ENCODE measurements at places on chromosomes 12 and 14. TPM values are rescaled to one million over a fixed set of nuclear protein-coding genes. Genes with fewer than 3 reads are reported as not detected.
A peak's percentile ranks its signal among the peaks of the same experiment; 100 is the strongest.

The SIX6 gene
- not detected for total RNA-seq

The CDH24 gene
- 29.3 TPM for total RNA-seq

The SDR9C7 gene
- 0.29 TPM for total RNA-seq

The RNASE11 gene
- total RNA-seq = not detected

The CIDEB gene
- not detected for total RNA-seq

The AKAP6 gene
- total RNA-seq = 7.3 TPM

The NRXN3 gene
- 10.7 TPM for total RNA-seq

The CLEC1B gene
- total RNA-seq = 0.51 TPM

The DNAJC22 gene
- total RNA-seq = 14.4 TPM

The SNAPC1 gene
- total RNA-seq = 6.6 TPM

DNA sequence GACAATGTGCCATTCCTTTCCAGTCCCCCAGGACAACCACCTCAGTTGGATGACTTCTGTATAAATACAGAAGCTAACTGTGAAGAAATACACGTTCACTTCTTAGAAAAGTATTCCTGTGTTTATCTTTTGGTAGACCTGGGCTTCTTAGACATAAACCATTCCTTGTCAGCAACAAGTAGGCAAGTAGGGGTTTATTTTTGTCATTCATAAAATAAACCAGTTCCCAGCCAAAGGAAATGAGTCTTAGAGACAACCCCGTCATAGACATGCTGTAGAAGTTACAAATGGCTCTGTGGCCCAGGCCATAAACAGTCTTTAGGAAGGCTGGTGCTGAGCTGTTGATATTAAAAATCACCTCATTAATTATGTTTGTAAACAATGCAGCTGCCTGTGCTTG is 243.2 kb downstream of the SPTSSA start:
- no peak for DNase-seq
- H3K36me3 ChIP-seq = peaks cover 2% of the 10 kb centered on the region
- no peak overlapping the region for H3K27ac ChIP-seq
- H3K4me1 ChIP-seq = peaks cover 21% of the 10 kb centered on the region
- peaks cover 3% of the 10 kb centered on the region for H3K27me3 ChIP-seq

DNA sequence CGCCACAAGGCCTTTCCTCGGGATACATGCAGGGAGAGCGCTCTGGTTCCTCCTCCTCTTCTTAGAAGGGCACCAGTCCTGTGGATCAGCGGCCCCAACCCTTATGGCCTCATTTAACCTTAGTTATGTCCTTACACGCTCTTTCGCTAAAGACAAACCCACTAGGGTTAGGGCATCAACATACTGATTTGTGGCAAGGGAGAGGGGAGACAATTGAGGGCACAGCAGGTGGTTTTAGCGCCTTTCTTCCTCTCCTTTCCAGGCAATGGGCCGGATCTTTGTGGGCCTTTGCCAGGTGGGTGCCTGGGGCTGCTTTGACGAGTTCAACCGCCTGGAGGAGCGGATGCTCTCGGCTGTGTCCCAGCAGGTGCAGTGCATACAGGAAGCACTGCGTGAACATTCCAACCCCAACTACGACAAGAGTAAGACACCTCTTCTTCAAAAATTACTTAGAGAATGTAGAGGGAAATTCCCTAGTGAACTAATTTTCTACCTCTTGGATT is 43.6 kb downstream of the DYNC1H1 start:
- H3K4me3 ChIP-seq = no peak overlapping the region
- H3K27ac ChIP-seq = no peak overlapping the region
- H3K4me1 ChIP-seq = no peaks in the 10 kb centered on the region
- H3K27me3 ChIP-seq = no peaks in the 10 kb centered on the region

DNA sequence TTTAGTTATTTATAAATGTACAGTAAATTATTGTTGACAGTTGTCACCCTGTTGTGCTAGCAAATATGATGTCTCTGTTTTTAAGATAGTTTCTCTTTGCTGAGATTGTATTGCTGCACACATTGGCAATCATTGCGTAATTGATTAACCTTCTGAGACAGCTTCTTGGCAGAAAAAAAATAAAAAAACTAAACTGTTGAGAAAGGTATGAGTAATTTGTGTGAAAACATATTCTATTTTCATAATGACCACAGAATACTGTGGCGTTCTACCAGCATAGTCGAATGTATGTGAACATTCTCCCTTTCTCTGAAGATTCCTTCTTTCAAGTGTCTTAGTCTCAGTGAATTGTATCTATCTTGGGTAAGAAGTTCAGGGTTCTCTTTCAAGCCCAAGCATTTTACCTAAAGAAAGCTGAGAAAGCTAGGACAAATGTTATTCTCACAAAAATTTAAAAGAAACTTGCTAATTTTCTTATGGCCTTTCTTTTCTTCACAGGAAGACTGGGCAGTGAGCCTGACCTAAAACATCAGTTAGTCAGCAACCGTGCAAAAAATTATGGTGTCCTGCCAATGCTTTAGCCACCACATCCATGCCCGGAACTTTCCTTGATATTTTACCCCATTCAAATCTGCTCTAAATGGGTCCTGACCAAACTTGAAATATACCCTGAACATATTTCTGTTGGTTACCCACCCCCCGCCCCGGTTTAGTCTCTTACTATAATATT is 69.0 kb upstream of the REP15 start:
- H3K27ac ChIP-seq = no peak overlapping the region
- H3K27me3 ChIP-seq = no peaks in the 10 kb centered on the region
- peaks cover 5% of the 10 kb centered on the region for H3K4me1 ChIP-seq
- no peak overlapping the region for H3K4me3 ChIP-seq
- DNase-seq = no peak
- peaks cover 11% of the 10 kb centered on the region for H3K36me3 ChIP-seq

GRCh38 chr12:124379938-124380754 is 85.3 kb downstream of the RFLNA start:
- no peak overlapping the region for H3K4me3 ChIP-seq
- no peak for DNase-seq
- H3K27ac ChIP-seq = peak overlapping the region; percentile 78
- peaks cover 22% of the 10 kb centered on the region for H3K36me3 ChIP-seq
- no peaks in the 10 kb centered on the region for H3K27me3 ChIP-seq

GRCh38 chr14:70144046-70144445 is 44.7 kb downstream of the SLC8A3 start:
- no peaks in the 10 kb centered on the region for H3K4me1 ChIP-seq
- no peaks in the 10 kb centered on the region for H3K36me3 ChIP-seq
- no peak overlapping the region for H3K4me3 ChIP-seq
- H3K27me3 ChIP-seq = peaks cover 71% of the 10 kb centered on the region
- no peak overlapping the region for H3K27ac ChIP-seq

DNA sequence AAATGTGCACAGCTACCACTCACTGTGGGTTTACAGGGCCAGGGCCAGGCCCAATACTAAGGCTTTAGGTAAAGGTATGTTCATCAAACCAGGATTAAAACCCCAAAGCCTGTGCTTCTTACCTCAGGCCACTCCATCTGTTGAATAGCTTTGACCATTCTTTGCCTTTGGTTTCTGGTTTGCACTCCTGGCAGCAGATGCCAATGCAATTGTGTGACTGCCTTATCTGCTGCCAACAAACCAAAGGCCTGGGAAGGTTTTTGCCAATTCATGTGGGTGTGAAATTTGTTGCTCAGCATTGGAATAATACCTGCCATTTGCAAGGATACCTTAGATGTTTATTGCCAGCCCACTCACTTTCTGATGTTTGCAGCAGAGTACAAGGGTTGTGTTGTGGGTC is 221.6 kb downstream of the C12orf75 start:
- H3K4me1 ChIP-seq = peaks cover 37% of the 10 kb centered on the region
- H3K4me3 ChIP-seq = no peak overlapping the region
- no peaks in the 10 kb centered on the region for H3K27me3 ChIP-seq
- H3K36me3 ChIP-seq = no peaks in the 10 kb centered on the region

DNA sequence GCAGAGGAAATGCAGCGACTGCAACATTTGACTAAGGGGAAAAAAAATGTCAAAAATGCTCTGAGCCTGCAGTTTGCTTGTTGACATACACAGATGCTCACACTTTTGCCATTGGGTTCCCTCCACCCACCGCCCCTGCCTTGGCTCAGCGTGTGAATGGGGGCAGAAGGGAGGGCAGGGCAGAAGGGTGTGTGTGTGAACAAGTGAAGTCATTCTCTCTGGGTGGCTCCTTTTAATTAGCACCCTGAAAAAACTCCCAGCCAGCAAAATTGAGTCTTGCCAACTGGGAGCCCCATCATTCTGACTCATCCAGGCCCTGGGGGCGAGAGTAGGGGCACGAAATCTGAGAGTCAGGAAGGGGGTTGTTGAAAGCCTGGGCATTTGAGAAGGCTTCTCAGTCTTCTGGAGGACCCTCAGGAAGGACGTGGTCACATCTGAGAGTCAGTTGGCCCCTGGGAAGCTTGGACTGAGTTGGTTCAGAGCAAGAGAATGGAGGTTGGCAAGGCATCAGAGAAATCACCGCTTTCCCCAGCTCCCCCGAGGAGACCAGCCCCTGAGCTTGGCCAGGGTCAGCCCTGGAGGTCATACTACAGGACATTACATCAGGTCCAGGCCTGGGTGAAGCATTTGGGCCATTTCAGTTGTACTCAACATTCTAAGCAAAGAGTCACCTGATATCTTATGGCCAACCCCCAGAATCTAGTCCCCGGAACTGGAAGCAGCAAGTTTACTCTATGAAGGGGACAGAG is 22.7 kb upstream of the KRT78 start:
- no peaks in the 10 kb centered on the region for H3K36me3 ChIP-seq
- H3K27ac ChIP-seq = peak overlapping the region; percentile 24
- peaks cover 44% of the 10 kb centered on the region for H3K4me1 ChIP-seq
- H3K4me3 ChIP-seq = no peak overlapping the region
- DNase-seq = no peak
- H3K27me3 ChIP-seq = peaks cover 4% of the 10 kb centered on the region
